Activated CD4-positive, alpha-beta T cell treated with anti-CD3 and anti-CD28 coated beads, Interleukin-2, Interleukin-4, amounts not matched to agents 100 ng/mL and 50 ng/mL, durations not matched to agents 16 hours and 8 hours (primary cell): ENCODE measurements at places on chromosomes 1 and 21.

GRCh38 chr1:110083866-110084226, 13.4 kb upstream of the ALX3 start:
- DNase-seq = no peak

DNA sequence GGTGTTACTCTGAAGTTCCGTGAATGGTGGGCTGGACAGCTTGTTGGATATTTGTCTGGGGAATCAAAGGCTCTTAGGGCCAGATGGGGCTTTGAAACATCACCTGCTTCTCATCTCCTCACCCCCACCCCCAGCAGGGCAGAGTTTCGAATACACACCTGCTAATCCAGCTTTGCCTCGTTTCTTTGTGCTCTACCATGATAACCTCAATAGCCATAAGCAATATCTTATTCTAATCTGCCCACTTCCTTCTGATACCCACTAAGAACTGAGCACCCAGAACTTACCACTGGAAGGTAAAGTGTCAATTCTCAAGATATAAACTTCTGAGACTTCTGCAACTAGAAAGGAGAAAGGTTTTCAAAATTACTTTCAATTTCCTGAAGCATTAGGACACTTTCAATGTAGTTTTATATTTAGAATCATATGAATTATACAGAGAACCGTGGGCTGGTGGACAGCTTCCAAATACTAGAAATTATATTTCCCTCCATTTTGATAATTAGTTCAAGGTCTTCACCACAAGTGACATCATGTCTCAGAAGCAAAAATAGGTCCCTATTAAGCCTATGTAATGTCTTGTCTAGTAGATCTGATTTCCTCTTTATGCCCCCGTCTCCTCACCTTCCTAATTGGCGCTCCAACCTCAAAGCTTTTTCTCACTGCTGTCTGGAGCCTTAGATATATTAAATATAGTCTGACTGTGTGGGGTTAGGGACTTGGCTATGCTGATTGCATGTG, 64.4 kb upstream of the NEK2 start:
- peak; percentile 9 for DNase-seq

GRCh38 chr1:53448241-53448841, 10.9 kb upstream of the DMRTB1 start:
- no peak for DNase-seq

- DNase-seq = no peak
These were observed 1.7 kb downstream of the KHDC4 start for GRCh38 chr1:155932487-155932886.

DNA sequence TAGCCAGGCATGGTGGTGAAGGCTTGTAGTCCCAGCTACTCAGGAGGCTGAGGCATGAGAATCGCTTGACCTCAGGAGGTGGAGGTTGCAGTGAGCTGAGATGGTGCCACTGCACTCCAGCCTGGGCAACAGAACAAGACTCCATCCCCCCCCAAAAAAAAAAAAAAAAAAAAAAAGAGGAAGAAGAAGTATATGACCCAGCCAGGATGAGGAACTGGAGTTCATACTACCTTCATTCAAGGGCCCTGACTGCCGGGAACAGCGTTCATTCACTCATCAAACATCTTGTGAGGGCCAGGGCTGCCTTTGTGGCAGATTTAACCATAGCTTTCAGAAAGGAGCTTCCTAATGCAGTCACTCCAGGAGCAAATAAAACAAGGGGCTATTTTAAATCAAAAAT, 127.6 kb downstream of the MRPS6 start:
- DNase-seq = no peak
